ENCODE measurements at places on chromosomes 13 and 19.
A peak's percentile ranks its signal among the peaks of the same experiment; 100 is the strongest.

DNA sequence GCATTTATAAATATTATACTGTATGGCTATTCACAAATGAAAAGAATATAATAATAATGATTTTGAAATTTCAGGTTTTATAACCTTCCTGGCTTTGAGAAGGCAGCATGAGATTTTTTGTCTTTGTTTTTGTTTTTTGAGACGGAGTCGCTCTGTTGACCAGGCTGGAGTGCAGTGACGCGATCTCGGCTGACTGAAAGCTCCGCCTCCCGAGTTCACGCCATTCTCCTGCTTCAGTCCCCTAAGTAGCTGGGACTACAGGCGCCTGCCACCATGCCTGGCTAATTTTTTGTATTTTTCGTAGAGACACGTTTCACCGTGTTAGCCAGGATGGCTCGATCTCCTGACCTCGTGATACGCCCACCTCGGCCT is 64.1 kb downstream of the ZNF429 start:
- DNase-seq: no peak

DNA sequence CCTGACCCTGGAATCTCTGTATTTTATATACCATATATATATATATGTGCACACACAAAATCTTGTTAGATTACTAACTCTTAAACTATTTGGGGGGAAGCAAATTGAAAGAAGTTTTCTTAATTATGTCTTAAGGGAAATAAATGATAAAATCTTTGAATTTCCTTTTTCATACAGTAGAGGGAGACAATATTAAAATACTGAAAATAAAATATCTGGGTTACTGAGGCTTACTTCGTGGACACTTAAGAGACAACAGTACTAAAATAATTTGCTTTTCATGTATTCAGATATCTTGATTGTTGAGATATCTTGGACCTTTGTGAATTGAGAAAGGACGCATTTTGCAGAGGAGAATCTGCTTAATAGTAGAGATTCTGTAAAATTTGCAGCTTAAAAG is 17.0 kb downstream of the SUGT1 start:
- DNase-seq: no peak

DNA sequence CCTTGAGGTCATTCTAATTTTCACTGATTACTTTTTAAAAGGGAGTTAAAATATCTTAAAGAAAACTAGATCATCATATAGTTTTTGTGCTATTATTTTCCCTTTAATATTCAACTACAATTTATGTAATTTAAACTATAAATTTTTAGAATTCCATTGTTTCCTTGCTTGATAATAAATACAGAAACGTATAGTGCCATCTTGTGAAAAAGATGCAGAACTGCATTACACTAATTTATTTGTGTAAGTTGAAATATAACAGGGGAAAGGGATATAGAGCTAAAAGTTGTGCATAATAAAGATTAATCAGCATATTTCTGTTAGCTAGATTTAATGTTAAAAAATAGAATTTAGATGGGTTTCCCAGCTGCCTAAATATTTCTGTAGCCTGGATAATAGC is 61.5 kb upstream of the TDRD3 start:
- no peak for DNase-seq

- DNase-seq: no peak
Observed at GRCh38 chr13:52447815-52448552, 2.5 kb downstream of the VPS36 start.

- DNase-seq: no peak
Observed at GRCh38 chr13:91151921-91152320, 195.6 kb upstream of the MIR17HG start.

DNA sequence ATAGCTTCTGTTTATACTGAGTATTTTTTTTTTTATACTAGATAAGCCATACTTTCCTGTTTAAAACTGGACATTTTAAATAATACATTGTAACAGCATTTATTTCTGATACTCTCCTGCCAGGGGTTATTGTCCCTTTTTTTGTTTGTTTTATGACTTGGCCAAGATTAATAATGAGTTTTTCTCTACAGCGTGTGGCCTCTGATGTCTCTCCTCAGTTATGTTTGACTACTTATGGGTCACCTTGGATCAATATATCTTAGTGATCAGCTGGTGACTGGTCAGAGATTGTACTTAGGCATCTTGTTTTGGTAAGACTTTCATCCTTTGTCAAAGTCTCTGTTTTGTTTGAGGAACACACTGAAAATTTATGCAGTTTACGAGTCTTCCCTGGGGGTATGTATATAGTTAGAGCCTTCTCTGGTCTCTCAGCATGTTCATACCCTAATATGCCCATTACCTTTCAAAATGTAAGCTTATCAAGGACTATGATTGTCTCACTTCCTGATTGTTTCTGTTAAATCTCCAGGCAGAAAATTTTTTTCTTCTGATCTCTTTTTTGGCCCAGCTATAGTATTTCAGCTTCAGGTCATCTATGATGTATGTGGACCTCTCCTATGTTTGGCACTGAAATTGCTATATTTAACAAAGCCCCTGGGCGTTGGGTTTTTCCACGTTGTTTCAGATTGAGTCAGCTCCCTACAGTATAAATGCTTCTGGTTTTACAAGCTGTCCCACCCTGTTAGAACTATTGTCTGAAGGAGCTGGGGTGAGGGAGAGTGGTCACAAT is 87.9 kb downstream of the URI1 start:
- no peak for DNase-seq

GRCh38 chr13:66803808-66804456 is 426.2 kb downstream of the PCDH9 start:
- DNase-seq: no peak

DNA sequence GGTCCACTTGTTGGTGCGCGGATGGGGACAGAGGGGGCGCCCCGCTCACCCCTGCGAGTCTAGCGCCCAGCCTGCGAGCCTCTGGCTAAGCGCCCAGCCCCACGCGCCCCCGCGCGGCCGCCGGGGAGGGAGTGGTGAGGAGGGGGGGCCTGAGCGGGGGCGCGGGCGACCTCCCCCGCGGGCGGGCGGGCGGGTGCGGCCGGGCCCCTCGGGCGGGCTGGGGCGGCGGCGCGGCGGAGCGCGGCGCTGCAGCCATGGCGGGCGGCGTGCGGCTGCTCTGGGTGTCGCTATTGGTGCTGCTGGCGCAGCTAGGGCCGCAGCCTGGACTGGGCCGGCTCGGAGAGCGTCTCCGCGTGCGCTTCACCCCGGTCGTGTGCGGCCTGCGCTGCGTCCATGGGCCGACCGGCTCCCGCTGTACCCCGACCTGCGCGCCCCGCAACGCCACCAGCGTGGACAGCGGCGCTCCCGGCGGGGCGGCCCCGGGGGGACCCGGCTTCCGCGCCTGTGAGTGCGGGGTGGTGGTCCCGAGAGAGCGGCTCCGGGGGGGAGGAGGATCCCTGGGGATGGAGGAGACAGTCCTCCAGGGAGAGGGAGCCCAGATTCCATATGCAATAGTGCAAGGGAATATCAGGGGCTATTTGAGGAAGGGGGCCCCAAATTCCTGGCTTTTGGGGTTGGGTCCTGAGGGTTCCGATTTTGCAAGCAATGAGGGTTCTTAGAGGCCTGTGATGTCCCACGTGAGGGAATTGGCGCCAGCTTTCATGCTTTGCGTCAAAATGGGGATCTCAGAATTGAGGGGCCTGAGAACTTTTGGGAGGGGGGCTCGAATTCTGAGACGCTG is at the start of gene LTBP4:
Gene LTBP4, plus strand, starts transcription at position 236 of the 841 bp plus-strand sequence. Its CDS starts 19 bp downstream, at position 255.
- no peak for DNase-seq

- DNase-seq: no peak
Observed at GRCh38 chr19:5305163-5305562, 35.4 kb downstream of the PTPRS start.

DNA sequence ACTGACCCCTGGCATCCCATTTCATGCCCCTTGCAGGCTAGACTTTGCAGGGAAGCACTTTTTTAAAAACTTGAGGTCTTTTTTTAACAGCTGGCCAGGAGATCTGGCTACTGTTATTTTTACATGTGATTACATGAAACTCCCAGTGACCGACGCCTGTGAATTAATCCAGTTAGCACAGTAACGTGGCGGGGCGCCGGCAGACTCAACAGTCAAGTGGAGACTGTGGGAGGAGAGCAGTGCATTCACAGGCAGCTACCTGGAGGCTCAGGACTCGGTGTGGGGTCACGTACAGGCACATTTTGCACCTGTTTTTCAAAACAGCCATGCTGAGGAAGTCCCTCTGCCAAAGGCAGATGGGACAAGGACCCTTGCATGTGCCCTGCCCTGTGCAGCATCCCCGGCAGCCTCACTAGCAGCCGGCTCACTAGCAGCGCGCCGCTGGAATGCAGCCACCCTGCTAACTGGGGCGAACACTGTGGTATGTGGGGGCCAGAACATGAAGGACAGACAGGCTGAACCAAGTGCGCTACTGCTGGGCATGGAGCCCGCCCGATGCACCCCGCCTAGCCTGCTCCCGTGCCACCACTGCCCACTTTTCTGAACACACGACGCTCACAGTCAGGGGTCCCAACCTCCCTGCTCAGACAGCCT is 18.7 kb downstream of the CAPS start:
- DNase-seq: no peak

GRCh38 chr19:46353730-46354528 is 7.0 kb downstream of the PPP5C start:
- DNase-seq: no peak

GRCh38 chr13:83881140-83881684 is 1.1 kb downstream of the SLITRK1 start:
- no peak for DNase-seq

DNA sequence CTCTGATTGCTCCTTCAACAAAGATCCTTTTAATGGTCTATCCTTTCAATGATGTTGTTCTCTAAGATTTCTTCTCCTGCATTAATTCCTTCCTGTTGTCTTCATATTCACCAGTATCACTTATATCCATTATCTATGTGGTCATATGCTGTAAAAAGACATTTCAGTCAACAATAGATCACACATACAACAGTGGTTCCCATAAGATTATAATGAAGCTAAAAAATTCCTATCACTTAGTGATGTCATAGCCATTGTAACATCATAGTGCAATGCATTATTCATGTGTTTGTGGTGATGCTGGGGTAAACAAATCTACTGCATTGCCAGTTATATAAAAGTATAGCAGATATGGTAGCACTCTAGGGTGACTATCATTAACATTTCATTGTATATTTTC is 266.1 kb downstream of the LHFPL6 start:
- DNase-seq: no peak

GRCh38 chr13:42071672-42072419 is 23.4 kb downstream of the DGKH start:
- no peak for DNase-seq

DNA sequence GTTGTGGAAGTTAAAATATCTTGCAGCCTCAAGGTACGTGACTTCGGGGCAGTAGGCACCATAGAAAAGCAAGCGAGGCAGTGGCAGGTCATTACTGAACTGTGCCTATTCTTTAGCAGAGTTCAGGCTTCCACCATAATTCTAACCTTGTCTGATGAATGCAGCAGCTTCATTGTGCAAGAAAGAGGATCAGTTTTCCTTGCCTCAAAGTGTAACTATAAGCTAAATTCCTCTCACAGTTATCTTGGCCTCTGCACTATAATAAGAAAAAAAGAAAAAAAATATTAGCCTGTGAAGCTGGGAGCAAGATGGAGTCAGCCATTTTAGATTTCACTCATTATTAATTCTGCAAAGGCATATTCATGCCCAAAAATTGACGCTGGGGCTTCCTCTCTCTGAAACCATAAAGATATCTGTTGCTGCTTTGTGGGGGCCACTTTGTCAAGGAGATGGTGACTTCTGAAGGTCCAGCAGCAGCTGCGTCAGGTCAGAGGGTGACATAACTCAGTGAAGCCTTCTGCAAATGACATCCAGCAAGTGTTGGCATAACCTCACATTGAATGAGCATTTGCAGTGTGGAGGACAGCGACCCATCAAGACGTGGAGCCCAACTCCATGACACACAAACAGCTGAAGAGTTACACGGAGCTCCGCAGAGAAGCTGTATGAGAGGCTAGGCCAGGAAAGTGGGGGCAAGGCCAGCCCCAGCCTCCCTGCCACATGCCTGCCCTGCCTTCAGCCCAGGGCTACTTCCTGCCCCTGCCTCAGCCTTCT is 23.1 kb upstream of the SACS start:
- no peak for DNase-seq

DNA sequence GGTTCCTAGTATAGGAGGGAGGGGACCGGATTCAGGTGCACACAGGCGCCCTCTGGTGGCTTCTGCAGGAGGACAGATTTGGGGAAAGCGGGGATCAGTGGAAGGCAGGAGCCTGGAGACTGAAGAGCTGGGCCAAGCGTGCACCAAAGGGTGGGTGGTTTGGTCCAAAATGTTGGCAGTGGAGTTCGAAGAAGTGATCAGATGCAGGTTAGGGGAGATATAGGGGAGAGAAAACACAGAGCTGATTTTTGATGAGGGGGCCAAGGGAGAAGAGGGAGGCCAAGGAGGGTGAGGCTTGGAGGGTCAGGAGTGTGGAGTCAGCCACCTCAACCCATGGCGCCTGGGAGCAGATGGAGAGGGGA is 6.8 kb upstream of the CARM1 start:
- peak; percentile 90 for DNase-seq

DNA sequence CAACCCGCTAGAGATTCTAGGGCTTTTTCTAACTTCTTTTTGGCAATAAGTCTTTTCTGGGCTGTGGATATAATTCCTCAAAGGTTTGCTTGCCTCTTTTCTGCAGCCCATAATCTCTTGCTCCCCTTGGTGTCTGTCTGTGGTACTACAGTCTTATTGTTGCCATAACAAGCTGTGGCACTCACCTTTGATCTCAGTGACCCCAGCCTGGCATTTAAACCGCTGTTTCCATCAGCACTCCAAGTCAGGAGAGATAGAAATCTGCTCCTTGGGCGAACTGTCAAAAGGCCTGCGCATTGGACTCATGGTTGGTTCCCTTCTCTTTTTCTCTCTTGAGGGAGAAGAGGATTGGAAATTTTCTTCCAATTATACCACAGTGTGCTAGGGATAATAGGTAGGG is 14.5 kb upstream of the MPHOSPH8 start:
- peak; percentile 57 for DNase-seq

DNA sequence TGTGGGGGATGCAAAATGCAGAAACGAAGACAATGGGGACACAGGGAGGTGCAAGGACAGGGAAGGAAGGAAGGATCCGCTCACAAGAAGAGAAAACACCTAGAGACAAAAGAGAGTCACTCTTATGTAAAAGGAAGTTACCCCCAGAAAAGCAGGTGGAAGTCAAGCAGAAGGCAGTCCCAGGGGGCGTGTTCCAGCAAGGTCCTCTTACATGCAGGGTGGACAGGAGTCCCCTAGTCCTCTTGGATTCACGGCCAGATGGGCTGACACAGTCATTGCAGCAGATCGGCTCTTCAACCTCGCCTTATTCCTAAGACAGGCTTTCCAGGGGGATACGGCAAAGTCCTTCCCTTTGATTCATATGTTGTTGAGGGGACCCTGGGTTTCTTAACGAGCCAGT is 83.9 kb upstream of the SPATA13 start:
- no peak for DNase-seq

Data from germinal center (tissue), 1 donor.